Suprapubic skin (tissue), 4 donors: ENCODE measurements at places on chromosomes 6 and 20.

DNA sequence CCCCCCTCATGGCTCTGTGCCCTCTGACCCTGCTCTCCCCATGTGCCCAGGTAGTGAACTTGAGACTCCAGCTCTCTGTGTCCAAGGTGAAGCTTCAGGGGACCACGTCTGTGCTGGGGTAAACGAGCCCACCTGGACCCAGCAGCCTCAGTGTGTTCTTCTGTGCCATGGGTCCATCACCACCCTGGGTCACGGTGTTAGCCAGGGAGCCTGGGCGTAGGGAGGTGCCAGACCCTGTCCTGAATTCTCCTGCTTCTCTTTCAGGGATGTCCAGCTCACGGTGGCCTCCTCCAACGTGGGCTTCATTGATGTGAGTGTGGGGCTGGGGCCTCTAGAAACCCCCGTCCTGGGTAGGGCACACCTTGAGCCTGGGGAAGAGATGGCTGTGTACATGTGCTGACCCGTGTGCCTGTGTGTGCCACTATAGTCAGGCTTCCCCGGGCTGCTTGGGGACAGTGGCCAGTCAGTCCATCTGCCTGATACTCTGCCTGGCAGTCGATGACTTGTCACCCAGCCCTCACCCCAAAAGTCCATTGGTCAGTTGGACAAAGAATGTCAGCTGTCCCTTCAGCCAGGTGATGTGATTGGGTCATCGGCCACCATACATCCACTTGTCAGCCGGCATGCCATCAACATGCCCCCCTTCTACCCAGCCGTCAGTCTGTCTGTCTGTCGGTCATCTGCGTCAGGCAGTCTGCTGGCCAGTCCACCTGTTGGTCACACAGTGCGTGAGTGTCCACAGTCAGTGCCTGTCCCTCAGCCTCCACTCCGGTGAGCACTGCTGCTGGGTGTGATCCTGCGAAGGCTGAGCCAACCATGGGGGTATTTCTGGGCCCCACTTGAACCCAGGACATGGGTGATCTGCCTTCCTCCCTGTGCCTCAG is 10.9 kb upstream of the BPIFB6 start:
- no peak for DNase-seq

- no peak for DNase-seq
Observed at GRCh38 chr6:126923807-126924206, 194.7 kb upstream of the RSPO3 start.

DNA sequence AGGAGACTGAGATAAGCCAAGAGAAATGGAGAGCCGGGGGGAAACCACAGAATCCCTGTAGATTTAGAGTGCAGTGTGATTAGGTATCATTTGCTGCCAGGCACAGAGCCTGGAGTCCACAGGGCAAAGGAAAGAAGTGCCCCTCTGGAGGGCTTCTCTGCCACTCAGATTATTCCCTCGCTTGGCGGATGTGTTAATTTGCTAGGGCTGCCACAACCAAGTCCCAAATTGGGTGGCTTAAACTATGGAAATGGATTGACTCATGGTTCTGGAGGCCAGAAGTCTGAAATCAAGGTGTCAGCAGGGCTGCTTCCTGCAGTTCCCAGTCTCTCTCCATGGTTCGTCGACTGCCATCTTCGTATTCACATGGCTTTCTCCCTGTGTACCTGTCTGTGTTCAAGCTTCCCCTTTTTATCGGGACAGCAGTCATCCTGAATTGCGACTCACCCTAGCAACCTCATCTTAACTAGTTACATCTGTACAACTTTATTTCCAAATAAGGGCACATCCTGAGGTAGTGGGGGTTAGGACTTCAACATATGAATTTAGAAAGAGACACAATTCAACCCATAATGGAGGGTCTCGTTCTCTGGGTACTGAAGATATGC is 122.2 kb downstream of the ANKRD60 start:
- DNase-seq = no peak

DNA sequence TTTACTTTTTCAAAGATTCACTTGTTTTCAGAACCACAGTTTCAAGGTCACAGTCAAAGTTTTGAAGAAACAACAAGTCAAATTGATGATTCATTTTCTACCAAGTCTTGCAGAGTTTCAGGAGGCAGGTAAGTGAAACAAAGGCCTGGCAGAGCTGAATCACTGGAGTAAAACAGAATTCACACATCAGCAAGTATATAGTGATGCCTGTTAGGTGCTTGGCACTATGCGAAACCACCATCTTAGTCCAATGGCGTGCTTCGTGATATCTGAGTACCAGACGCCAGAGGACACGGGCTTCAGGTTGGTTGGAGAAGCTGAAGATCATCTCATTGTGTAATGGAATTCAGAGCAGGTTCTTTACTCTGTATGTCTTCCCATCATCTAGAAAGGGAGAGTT is 75.9 kb downstream of the RTN4IP1 start:
- no peak for DNase-seq

DNA sequence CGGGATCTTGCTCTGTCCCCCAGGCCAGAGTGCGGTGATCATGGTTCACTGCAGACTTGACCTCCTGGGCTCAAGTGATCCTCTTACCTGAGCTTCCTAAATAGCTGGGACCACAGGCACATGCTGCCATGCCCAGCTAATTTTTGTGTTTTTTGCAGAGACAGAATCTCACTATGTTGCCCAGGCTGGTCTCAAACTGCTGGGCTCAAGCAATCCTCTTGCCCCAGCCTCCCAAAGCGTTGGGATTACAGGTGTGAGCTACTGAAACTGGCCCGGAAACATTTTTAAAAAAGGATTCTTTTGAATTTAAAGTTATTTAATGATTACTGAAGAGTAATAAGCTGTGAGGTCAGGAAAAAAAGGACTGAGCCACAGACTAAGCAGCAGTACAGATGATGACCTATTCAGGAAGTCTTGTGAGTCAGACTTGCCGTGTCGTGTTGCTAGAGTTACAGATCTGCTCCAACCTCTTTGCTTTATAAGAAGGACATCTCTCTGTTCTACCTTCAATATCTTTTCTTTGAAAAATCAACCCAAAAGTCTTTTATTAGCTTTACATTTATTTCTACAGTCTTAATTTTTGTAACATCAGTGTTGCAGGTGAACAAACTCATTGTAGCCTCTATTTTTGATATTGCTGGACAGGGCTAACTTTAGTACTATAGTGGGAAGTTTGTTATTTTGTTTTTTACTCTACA is 108.7 kb downstream of the NCOA3 start:
- DNase-seq = no peak

DNA sequence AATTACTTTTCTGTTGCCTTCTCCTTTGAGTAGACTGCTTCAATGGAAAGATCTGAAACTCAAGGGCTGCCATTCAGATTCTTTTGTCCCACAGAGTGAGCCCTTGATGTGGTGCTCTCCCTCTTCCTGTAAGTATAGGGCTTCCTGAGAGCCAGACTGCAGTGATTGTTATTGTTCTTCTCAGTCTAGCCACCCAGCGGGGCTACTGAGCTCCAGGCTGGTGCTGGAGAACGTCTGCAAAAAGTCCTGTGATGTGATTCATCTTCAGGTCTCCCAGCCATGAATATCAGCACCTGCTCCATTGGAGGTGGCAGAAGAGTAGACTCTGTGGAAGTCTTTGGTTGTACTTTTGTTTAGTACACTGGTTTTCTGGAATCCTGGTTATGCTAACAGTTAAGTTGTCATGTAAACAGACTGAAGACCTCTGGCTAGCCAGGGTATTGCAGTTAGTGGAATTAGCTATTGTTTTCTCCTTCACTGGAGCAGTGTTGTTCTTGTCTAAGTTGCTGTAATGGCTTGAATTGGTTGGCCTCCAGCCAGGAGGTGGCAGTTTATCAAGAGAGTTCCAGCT is 240.9 kb downstream of the COL12A1 start:
- DNase-seq = no peak

GRCh38 chr6:12962529-12962928 is 246.0 kb downstream of the PHACTR1 start:
- DNase-seq = no peak

DNA sequence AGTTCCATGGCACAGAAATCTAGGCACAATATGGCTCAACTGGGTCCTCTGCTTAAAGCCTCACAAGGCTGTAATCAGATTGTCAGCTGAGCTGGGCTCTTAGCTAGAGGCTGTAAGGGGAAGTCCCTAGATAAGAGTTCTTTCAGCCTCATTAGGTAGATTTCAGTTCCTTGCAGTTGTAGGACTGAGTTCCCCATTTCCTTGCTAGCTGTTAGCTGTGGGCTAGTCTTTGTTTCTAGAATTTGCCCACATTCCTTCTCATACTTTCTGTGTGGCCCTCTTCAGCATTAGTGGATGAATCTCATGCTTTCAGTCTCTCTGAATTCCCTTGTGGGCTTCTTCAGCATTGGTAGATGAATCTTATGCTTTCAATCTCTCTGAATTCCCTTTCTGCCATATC is 71.0 kb upstream of the MRAP2 start:
- no peak for DNase-seq
